H9 (cell line): ENCODE measurements at places on chromosomes 5 and 9. TPM values are rescaled to one million over a fixed set of nuclear protein-coding genes. Genes with fewer than 3 reads are reported as not detected.

GRCh38 chr5:136522217-136522956, 157.0 kb upstream of the TRPC7 start:
- H3K4me3 ChIP-seq: no peak overlapping the region
- H3K27me3 ChIP-seq: no peaks in the 10 kb centered on the region
- no peak for DNase-seq
- H3K27ac ChIP-seq: no peak overlapping the region
- H3K4me1 ChIP-seq: no peaks in the 10 kb centered on the region

The FAM200C gene
- 3.9 and 4.3 TPM in 2 replicates for total RNA-seq

DNA sequence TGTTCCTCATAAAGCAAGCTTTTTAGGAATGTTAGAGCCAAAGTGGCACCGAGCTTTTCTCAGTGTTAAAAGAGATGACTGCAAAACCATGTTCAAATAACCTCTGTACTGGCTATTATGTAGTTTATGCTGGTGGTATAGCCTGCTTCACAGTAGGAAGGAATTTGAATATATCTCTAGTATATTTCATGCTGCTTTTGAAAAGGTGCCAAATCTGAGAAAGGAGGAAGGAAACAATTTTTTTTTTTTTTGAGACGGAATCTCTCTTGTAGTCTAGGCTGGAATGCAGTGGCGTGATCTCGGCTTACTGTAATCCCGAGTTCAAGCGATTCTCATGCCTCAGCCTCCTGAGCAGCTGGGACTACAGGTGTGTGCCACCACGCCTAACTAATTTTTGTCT, 13.5 kb downstream of the CREBRF start:
- H3K4me1 ChIP-seq: no peaks in the 10 kb centered on the region
- no peak for DNase-seq
- no peak overlapping the region for H3K4me3 ChIP-seq

DNA sequence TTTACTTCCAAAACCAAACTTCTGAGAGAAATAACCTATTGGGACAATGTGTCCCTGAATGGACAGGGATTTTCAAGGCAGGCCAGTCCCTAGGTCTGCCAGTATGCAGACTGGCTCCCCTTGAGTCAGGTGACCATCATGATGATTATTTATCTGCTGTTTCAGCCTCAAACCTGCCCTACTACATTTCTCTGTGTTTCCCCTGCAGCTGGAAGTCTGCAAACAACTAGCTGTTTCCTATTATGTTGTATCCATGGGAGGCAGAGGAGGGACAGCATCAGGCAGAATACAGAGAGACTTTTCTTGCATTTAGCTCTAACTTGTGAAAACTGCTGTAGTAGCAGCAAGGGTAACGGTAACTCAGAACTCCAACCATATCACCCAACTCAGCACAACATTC, 36.2 kb upstream of the IFNK start:
- peaks cover 12% of the 10 kb centered on the region; the same call in 1 of the 2 replicates for H3K4me1 ChIP-seq
- H3K4me3 ChIP-seq: no peak overlapping the region
- no peak overlapping the region for H3K27ac ChIP-seq
- H3K27me3 ChIP-seq: no peaks in the 10 kb centered on the region

DNA sequence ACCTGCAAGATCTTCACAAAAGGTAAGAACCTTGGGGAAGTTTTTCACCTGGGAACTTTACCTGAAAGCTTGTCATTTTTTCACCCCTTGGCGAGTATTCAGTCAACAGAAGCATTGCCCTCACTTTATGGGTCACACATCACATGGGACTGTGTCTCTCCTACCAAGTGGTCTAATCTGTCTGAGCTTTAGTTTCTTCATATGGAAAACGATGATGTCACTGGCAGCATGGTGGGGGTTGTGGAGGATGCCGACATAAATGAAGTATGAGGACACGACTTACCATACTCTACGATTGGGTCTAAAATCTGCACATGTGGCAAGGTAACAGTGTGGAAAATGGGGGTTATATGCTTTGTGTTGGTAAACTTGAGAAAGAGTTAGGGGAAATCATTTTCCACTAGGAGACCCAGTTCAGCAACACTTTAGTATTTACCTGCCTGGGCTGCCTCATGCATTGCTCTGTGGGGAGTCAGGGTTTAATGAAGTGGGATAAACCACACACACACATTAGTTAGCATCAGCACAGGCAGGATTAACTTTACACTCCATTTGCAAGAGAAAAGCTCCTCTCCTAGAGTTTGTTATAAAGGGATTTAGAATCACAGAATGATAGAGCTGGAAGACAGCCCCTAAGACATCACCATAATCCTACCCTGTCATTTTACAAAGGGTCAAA, 19.8 kb upstream of the PAX5 start:
- H3K4me1 ChIP-seq: peaks cover 9% of the 10 kb centered on the region; the same call in 1 of the 2 replicates

DNA sequence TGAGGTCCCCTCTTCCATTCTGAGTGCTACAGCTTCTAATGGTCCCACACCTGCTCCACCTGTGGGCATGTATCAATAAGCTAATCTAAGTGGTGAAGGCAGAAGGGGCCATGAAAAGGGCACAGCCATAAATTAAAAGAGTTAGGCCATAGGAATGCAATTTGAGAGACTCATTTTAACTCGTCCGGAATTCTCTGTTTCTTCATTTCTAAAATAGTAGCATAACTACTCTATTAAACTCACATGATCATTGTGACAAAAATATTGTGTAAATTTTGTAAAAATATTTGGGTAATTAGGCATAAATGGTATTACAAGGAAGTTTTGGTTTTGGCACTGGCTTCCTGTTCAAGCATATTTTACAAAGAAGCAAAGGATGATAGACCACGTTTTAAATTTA, 103.1 kb upstream of the TXNDC8 start:
- no peak overlapping the region for H3K4me3 ChIP-seq
- no peak for DNase-seq
- no peaks in the 10 kb centered on the region for H3K4me1 ChIP-seq
- no peaks in the 10 kb centered on the region for H3K27me3 ChIP-seq
- H3K36me3 ChIP-seq: no peaks in the 10 kb centered on the region

The CD14 gene
- total RNA-seq: 0.13 TPM in 1 of 2 replicates, not detected in the other

GRCh38 chr9:137295238-137295811, 6.7 kb downstream of the NRARP start:
- peaks cover 5% of the 10 kb centered on the region; the same call in 1 of the 2 replicates for H3K27me3 ChIP-seq
- H3K36me3 ChIP-seq: no peaks in the 10 kb centered on the region
- no peak overlapping the region for H3K27ac ChIP-seq
- peaks cover 5% of the 10 kb centered on the region; the same call in 1 of the 2 replicates for H3K4me1 ChIP-seq
- DNase-seq: peak; percentile 66
- peak overlapping the region; percentile 37; the same call in 1 of the 2 replicates for H3K4me3 ChIP-seq

GRCh38 chr5:110258460-110259216, 467.8 kb downstream of the TMEM232 start:
- H3K27ac ChIP-seq: no peak overlapping the region
- no peaks in the 10 kb centered on the region for H3K27me3 ChIP-seq
- no peaks in the 10 kb centered on the region for H3K4me1 ChIP-seq

The PCDHGB1 gene
- 5.0 and 5.2 TPM in 2 replicates for total RNA-seq

DNA sequence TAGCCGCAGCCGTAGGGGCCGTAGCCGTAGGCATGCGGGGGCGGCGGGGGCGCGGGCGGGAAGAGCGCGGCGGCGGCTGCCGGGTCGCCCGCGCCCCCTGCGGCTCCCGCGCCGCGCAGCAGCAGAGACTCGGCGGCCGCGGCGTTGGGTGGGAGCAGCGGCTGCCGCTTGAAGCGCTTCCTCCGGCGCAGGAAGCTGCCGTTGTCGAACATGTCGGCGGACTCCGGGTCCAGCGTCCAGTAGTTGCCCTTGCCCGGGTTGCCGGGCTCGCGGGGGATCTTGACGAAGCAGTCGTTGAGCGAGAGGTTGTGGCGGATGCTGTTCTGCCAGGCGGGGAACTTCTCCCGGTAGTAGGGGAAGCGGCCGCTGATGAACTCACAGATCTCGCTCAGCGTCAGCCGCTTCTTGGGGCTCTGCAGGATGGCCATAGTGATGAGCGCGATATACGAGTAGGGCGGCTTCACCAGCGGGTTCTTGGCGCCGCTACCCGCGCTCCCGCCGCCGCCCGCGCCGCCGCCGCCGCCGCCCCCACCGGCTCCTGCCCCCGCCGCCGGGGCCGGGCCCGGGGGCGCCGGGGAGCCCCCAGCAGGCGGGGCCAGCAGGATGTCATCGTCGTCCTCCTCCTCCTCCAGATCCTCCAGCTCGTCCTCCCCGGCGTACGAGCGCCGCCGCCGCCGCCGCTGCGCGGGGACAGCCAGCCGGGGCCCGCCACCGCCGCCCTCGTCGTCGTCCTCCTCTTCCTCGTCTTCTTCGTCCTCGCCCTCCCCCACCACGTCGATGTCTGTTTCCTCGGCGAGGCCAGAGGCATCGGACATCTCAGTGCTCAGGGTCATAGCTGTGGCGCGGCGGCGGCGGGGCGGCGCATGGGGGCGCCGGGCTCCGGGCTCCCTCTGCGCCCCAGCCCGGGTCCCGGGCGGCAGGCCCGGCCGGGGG, 781 bp downstream of the FOXD1 start:
- H3K27ac ChIP-seq: no peak overlapping the region
- no peaks in the 10 kb centered on the region for H3K4me1 ChIP-seq
- peaks cover 82% of the 10 kb centered on the region for H3K27me3 ChIP-seq

DNA sequence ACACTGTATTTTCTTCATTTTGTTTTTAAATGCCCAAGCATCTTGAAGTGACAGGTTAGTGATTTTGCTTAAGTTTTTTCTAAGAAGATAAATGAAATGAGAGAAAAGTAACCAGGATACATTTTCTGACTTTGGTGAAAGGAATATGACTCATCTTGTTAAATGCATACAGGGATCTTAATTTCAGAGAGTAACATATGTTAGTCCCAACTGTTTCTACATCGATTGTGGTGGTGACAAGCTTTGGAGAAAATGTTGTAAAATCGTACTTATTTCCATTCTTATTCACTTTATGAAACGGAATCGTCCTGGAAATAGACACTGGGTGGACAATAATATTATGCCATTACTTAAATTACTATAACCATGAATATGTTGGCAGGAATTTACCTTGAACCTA, 107.5 kb downstream of the KCNN2 start:
- H3K4me1 ChIP-seq: 0 out of 2 replicates have a peak, but pooled peaks cover 3% of the 10 kb centered on the region
- no peak overlapping the region for H3K27ac ChIP-seq
- H3K27me3 ChIP-seq: no peaks in the 10 kb centered on the region
- DNase-seq: no peak
